Glutamatergic neuron (in vitro differentiated cells): ENCODE measurements at places on chromosomes 2 and 18. TPM values are rescaled to one million over a fixed set of nuclear protein-coding genes. Genes with fewer than 3 reads are reported as not detected.

Gene VIT
- total RNA-seq = not detected

Gene PJVK
- total RNA-seq = 2.0 TPM

GRCh38 chr2:68436270-68436669 lies 30.8 kb downstream of the FBXO48 start:
- no peak overlapping the region for H3K4me3 ChIP-seq
- H3K27me3 ChIP-seq = no peaks in the 10 kb centered on the region
- no peak for DNase-seq
- peaks cover 7% of the 10 kb centered on the region for H3K4me1 ChIP-seq
- H3K27ac ChIP-seq = no peak overlapping the region

GRCh38 chr2:112147382-112148168 lies 9.4 kb downstream of the FBLN7 start:
- no peak overlapping the region for H3K4me3 ChIP-seq
- no peaks in the 10 kb centered on the region for H3K27me3 ChIP-seq
- DNase-seq = no peak
- H3K36me3 ChIP-seq = peaks cover 4% of the 10 kb centered on the region

DNA sequence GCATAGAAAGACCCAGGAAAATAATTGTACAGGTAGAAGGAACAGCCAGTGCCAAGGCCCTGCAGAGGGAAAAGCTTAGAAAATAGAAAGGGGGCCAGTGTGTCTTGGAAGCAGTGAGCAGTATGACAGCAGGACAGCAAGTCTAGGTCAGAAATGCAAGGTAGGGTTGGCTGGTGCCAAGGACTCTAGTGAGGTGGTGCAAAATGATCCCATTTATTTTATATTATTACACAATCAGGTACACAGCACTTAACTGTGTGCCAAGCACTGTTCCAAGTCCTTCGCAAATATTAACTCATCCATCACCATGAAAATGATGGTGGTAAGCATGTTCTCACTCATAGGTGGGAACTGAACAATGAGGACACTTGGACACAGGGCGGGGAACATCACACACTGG lies 100.0 kb downstream of the AQP4 start:
- peaks cover 16% of the 10 kb centered on the region for H3K4me1 ChIP-seq
- peaks cover 3% of the 10 kb centered on the region for H3K36me3 ChIP-seq
- no peak for DNase-seq
- H3K27me3 ChIP-seq = peaks cover 2% of the 10 kb centered on the region
- H3K4me3 ChIP-seq = no peak overlapping the region

- no peaks in the 10 kb centered on the region for H3K27me3 ChIP-seq
- H3K27ac ChIP-seq = no peak overlapping the region
- no peak overlapping the region for H3K4me3 ChIP-seq
- no peak for DNase-seq
- no peaks in the 10 kb centered on the region for H3K4me1 ChIP-seq
- no peaks in the 10 kb centered on the region for H3K36me3 ChIP-seq
Observed at GRCh38 chr2:35168351-35168750, 1187.2 kb upstream of the CRIM1 start.

GRCh38 chr2:201964631-201965206 lies 68.9 kb upstream of the FZD7 start:
- H3K27me3 ChIP-seq = peaks cover 10% of the 10 kb centered on the region
- no peak overlapping the region for H3K4me3 ChIP-seq
- DNase-seq = no peak
- H3K27ac ChIP-seq = peak overlapping the region; percentile 8
- H3K4me1 ChIP-seq = peaks cover 38% of the 10 kb centered on the region
